GM12892 (cell line): ENCODE measurements at places on chromosomes 2 and 18.

GRCh38 chr2:236162031-236162845 lies 5.9 kb downstream of the GBX2 start:
- DNase-seq: no peak

GRCh38 chr2:100647709-100648108 lies 84.9 kb downstream of the PDCL3 start:
- no peak for DNase-seq

GRCh38 chr2:128633501-128633900 lies 314.8 kb upstream of the HS6ST1 start:
- no peak for DNase-seq

DNA sequence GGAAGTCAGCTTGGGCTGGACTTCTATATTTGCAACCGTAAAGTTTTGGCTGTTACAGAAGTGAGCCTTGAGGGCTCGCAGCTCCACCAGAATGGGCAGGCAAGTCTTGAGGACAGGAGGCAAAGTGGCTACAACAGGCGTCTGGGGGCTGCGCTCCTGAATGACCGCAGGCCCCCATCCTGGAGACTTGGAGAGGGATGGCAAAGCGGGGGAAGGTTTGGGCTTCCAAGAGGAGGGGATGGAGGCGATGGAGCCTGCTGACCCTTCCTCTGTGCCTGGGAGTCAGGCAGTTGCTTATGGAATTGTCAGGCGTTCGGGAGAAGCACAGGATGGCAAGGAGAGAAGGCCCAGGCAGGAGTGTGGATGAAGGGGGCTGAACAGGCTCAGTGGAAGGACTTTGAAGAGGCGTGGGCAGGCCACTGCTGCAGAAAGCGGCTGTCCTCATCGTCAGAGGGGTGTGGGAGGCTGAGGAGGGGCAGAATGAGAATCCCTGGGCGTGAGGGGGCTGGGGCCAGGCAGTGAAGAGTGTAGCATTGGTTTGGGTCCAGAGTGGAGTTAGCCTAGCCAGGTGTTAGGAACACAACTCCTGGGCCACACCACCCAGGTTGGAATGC lies 72.3 kb downstream of the INHBB start:
- no peak for DNase-seq

DNA sequence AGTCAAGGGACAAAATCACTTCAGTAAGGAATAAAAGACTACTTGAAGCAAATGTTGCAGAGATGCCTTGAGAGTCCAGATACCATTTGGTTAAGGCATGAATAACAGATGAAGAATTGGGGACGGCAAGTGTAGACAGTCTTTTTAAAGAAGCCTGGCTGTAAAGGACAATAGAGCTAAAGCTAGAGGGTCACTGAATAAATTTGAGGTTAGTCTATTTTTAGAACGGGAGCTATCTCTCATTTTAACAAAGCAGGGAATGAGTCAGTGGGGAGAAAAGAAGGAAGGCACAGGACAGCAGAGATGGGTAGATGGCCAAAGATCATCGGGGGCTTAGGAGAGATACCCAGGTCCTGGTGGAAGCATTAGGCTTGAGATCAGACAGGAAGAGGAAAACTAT lies 30.6 kb upstream of the CHN1 start:
- DNase-seq: no peak

DNA sequence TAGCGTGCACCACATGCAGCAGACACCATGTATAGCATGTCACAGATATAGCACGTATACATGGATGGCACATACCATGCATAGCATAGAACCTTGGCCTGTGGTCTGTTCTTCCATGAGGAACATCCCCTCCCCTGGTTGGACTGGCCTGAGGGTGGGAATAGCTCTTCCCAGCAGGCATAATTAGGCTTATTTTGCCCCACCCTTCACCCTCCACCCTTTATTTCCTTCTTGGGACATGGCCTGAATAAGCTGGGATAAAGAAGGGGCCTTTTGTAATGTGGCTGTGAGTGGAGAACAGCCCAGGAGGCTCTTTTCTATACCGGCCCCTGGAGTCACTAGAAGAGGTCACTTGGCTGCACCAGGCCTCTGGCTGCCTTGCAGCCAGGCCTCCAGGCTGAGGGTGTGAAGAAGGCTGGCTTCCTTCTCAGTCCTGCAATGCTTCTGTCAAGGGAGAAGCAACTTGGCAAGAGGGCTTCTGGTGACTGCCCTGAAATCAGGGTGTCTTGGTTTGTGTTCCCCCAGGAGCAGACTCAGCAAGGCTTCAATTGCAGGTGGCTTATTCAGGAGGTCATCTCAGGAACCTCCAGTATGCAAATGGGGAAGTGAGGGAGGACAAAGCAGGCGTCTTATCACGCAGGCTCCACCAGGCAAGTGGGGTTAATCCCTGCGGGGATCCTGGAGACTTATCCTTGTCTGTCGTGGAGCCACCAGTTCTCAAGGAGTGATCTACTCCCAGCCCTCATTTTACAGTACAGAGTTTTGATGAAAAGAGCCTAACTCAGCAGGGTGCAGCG lies 68.2 kb downstream of the HS6ST1 start:
- DNase-seq: no peak

DNA sequence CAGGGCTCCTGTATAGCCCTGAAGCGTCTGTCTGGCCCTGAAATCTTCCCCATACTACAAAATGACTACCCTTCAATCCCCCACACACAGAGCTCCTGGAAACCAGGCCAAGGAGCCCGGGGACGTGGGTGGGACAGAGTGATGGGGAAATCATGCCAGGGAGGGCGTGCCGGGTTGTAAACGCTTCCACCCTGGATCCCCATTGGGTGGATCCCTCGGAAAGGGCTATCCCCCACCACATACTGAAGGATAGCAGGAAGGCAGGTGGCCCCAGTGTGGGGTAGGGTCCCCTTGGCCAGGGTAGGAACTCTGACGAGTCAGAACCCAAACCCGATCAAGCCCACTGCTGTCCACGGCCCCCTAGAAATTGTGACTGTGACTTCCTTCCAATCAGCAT lies 91.7 kb downstream of the INHBB start:
- no peak for DNase-seq

DNA sequence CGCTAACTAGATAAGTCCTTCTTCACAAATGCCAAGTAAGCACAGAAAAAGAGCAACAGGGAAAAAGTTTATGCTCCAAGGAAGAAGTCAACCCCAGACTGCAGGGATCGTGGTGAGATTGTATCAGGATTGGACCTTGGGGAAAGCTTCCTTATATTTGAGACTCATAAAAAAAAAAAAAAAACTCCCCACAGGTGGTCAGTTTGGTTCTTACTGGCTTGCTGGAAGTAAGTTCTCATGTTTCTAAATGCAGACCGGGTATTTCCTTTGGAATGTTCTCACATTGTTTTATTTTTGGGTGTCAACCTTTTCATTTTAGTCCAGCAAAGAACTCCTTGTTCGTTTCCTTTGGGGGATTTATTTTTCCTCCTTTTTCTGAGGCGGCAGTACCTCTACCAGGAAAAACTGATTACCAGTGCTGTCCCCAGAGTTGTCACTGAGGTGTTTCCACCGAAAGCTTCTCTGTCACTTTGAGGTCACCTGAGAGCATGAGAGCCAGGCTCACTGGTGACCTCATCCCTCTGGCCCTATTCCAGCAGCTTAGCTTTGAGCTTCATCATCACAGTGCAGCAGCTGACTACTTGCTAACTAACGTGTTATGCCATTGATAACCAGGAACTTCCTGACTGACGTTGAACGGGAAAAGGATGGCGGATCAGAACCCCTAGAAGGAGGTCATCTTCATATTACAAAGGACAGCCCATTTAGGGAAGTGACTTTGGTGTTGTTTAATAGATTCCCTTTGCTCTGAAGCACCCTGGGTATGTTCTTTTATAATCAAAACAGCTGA lies 16.8 kb upstream of the ATP8B1 start:
- no peak for DNase-seq

GRCh38 chr18:74918276-74918790 lies 290.6 kb downstream of the PTGR3 start:
- no peak for DNase-seq

DNA sequence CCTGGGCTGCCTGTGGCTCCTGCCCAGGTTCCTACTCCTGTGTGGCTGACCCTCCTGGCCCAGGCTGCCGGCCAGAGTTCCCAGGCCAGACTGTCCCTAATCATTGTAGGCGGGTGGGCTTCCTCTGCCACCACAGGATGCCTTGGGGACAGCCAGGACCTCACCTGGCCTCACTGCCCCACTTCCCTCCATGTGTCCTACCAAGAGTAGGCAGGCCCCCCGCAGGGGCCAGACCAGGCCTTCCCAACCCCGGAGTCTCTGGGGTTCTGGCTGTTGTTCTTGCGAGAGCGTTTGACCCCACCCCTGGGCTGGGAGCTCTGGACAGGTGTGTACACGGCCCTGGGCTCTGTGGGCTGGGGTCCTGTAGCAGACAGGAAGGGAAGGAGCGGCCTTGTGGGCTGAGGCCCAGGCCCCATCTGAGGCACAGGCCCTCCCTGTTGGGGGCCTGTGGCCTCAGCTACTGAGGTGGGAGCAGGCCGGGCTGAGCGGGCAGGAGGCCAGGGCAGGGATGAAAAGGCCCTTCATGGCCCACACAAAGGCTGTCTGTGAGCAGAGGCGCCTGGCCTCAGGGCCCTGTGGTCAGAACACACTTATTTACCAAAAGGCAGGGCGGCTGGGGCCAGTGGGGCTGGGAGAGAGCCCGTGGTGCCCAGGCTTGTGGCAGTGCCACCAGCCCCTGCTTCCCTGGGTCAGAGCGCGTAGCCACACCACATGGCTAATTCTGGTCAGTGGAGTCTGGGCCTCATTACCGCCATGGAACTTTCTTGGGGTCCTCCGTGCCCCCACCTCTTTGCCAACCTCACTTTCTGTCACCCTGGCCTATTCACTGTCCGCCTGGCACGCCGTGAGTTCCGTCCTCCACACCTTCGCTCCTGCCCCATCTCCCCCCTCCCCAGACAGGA lies 2.0 kb downstream of the SNORC start:
- no peak for DNase-seq

DNA sequence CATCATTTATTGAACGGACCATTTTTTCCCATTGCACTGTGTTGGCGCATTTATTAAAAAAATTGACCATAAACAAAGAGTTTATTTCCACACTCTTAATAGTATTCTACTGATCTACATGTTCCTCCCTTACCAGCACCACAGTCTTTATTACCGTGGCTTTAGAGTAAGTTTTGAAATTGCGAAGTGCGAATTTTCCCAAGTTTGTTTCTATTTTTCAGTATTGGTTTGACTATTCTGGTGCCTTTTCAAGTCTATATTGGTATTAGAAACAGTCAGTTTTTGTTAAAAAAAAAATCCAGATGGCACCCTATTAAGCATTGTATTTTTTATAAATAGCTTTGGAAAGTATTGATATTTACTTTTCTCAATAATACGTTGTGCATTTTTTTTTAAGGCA lies 795.1 kb upstream of the HS6ST1 start:
- DNase-seq: no peak

GRCh38 chr2:86238354-86238753 lies 39.1 kb downstream of the MRPL35 start:
- DNase-seq: peak; percentile 48

GRCh38 chr18:45745817-45746461 lies 22.0 kb downstream of the SLC14A1 start:
- DNase-seq: no peak

GRCh38 chr2:17311771-17312511 lies 206.3 kb downstream of the RAD51AP2 start:
- no peak for DNase-seq

DNA sequence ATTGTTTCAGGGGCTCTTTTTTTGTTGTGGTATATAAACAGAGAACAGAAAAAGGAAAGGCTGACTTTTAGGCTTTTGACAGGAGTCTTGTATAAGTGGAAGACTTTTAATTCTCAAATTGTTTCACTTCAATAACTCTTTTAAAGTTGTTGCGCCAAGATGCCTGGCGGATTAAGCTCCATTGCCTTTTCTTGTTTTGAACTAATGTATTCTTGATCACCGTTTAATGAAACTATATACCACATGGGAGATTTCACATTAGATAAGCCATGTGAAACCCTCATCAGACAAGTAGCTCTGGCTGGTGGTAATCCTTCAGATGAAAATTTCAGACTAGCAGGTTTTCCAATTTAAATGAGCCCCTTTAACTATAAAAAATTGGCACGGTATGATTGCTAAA lies 257.4 kb downstream of the CCDC178 start:
- no peak for DNase-seq

DNA sequence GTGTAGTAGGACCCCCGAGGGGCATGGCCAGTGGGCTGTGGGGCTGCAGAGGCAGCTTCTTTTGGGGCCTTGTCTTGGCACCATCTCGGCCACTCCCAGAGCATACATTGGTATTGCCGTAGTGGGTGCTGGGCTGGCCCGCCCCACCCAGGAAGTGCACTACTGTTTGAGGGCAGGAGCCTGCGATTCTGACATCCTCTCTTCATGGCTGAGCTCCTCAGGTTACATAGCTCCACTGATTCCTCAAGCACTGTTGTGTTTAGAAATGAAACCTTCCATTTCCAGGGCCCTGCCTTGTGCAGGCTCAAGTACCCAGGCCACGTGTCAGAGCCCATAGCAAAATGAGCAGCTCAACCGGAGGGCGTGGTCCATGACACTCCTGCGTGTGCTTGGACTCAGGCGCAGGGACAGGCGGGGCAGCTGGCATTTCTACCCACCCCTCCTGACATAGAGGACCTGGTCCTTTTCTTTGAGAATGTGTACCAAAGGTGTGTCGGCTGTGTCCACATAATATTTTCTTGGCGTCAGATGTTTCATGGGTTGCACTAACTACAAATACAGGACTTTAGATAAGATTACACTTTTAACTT lies 67.9 kb downstream of the DGKD start:
- DNase-seq: no peak

DNA sequence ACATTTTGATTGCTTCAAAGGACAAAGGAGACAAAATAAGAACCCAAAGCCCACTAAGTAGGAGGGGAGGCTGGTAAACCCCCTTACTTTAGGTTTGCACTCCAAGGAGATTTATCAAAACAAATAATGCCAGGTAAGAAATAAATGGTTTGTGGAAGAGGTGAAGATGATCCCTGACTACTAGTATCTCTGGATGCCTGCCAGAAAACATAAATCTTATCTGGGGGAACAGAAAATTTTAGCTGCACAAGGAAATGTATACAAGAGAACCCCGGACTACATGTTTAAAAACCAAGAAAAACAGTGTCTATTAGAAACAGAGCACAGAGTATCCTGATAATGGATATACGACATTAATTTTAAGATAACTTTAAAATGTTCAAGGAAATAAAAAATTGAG lies 114.1 kb downstream of the TRABD2A start:
- DNase-seq: no peak

DNA sequence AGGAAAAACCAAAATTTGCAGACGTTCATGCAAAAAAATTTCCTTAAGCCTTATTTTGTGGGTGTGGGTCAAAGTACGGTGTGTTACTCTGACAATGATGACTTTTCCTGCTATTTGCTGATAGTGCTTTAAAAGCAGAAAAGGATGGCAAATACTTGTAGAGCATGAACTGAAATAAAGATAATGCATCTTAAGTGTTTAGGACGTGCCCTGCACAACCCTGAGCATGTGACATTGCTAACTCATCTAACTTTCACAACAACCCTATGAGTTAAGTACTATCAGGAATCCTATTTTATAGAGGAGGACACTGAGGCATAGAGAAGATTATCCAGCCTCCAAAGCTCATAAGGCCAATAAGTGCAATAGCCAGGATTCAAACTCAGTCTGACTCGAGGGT lies 143.3 kb downstream of the RNF152 start:
- no peak for DNase-seq

- no peak for DNase-seq
Measured at GRCh38 chr18:45275367-45276113, 339.7 kb upstream of the SLC14A2 start.
